ENCODE measurements at places on chromosomes 7 and 10.

DNA sequence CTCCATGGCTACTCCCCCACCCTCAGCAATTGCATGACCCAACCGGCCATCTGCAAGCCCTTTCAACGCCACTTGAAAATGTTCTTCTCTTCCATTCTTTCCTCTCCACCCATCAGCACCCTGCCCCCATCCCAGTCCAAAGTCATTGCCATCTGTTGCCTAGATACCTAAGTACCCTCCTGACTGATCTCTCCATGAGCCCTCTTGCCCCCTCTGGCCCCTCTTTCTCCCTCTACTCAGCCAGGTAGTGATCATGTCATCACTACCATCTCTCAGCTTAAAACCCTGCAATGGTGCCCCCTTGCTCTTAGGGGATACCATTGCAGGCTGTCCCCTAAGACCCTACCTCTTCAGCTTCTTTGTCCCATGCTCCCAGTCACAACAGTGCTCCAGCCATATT is 30.5 kb upstream of the BTRC start:
- DNase-seq = no peak

DNA sequence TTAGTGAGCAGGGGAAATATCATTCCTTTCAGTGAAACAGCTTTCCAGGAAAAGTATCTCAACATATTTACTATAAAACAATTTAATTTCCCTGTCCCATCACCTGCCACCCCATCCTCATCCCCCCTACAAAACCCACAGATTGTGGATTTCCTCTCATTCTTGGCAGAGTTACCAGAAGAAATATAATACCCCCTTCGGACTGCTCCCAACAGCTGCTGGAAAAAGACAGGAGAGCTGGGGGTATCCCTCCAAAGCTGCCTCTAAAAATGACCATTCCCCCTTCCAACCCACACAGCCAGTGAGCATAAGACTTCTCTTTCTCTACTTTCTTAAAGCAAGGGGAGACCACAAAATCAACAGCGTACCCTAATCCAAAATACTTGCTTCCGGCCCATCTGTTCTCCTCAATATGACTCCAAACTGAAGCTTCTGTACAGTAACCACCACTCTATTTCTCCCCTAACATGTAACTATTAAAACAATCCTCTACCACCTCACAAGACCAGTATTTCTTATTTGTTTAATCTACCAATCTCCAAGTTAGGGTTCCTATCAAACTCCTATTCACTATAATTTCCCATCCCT is 7.8 kb downstream of the FBXW4 start:
- no peak for DNase-seq

GRCh38 chr7:49297958-49298357 is 373.6 kb downstream of the CDC14C start:
- DNase-seq = no peak

DNA sequence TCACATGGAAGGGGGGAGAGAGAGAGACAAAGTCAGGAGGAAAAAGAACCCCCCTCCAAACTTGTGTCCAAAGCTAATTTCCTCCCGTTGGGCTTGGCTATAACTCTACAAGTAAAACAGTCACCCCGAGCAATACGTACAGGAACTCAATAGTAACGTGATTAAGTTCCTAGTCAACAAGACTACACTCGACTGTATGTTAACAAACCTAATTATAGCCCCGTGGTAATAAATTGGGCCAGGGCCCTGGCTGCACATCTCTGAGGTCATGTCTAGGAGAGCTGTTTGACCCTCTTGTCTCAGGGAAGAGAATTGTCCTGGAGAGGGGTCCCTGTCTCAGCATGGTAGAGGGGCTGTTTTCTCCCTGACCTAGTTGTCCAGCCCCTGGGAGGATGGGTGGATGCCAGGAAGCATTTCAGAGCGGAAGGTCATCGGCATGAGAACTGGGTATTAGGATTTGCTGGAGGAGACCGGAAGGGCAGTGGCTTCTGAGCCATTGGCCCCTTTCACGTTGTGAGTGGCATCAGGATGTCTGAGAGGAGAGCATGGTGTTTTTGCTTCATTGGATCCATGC is 60.2 kb upstream of the COMTD1 start:
- DNase-seq = peak; percentile 57

- no peak for DNase-seq
These were observed 4.2 kb downstream of the ELN start for GRCh38 chr7:74032191-74032490.

DNA sequence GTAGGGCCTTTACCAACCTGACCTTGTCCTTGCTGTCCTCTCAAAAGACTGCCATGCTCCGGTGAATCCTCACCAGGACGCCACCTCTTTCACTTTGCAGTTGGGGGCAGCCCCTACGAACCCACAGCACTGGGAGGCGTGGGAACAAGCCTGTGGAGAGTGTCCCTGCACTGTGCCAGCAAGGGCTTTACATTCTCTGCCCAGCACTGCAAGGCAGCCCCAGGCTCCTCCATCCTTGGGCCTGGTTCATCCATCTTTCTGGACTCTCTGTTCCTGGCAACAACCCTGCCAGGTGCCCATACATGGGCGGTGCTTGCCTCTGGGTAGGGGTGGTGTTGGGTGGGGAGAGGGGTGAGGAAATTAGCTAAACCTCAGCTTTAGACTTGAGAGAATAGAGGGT is 1.4 kb downstream of the CHAT start:
- peak; percentile 77 for DNase-seq

- no peak for DNase-seq
These were observed 9.6 kb downstream of the CH25H start for GRCh38 chr10:89197473-89197872.

DNA sequence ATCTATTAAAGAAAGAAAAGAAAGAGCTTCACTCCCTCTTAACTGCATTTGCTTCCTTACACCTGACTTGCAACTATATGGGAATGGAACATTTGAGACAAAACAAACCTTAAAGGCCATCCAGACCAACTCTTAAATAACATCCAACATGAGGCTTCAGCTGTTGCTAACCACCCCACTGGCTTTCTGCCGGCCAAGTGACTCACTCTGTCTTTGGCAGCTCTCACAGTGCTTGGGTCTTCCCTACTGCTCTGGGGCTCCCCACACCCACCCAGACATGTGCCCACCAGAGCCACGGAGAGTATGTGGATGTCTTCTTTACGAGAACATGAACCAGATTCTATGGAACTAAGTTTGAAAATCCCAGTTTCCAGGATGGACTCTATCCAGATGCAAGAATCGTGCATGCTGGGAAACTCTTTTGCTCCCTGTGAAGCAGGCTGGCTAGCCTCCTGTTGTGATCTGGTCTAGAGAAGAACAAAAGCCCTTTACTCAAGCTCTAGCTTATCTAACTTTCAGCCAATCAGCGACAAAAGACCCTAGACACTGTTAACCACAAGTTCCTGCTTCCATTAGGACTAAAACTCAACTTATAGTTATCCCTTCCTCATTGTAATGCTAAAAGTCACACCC is 245.7 kb downstream of the TCERG1L start:
- DNase-seq = no peak

GRCh38 chr10:31602541-31603234 is 283.7 kb downstream of the ZEB1 start:
- peak; percentile 76 for DNase-seq

DNA sequence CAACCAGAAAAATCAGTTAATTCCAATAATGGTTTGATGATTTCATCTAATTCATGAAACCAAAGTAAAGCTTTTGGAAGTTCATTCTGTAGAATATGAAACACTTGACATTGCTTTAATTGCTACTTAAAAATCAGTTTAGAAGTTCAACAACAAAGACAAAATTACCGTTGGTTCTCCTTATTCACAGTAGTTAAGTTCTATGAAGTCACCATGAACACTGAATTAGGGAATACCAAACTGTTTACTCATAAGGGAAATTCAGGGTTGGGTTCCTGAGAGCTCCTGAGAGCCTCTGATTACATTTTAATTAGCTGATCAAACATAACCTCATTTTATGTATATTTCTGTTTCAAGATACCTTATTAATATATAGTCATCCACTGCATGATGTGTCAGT is 46.2 kb downstream of the ZNF438 start:
- DNase-seq = no peak

- no peak for DNase-seq
These were observed 12.7 kb downstream of the CUL1 start for GRCh38 chr7:148711191-148712102.

GRCh38 chr10:117784776-117785175 is 242.2 kb downstream of the EMX2 start:
- DNase-seq = no peak

- no peak for DNase-seq
These were observed 32.1 kb upstream of the GTF2I start for GRCh38 chr7:74625446-74625845.

GRCh38 chr10:49362596-49363260 is 33.2 kb downstream of the DRGX start:
- peak; percentile 53 for DNase-seq

DNA sequence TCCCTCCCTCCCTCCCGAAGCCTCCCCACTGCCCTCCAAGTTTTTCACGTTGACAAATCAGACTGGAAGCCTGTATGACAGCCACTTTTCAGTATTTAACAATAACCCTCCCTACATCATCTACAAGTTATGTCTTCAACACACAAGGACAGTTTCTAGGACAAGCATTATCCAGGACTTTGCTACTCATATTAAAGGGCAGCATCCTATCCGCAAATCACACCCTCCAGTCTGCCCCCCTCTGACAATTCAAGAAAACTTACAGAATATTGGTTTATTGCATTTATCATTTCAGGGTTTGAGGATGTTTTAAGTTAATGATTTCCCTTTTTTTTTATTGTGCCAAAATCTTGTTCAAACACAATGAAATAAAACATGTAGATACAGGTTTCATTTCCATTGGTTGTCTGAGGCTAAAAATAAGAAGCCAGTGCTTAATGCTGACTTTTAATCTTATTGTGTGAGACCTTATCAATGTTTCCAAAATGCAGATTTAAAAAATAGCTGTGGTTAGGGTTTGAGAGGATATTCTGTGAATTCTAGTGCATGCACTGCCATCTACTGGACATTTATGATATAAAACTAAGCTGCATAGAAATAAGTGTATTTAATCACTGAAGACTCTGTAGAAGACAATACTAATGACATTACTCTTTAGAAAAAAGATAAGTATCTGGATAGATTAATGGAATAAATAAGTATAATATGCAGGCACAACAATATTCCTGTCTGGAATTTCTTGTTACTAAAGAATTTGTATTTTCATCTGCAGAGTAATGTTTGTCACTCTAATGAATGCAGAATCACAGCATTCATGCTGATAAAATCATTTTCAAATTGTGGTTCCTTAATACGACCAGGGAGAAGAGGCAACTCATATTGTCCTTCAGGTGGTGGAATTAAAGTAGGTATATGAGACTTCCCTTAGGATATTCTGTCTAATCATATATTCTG is 64.1 kb downstream of the CAV1 start:
- DNase-seq = no peak

GRCh38 chr10:22617516-22617915 is 96.9 kb downstream of the PIP4K2A start:
- DNase-seq = no peak

GRCh38 chr10:69865450-69865849 is 63.7 kb downstream of the COL13A1 start:
- DNase-seq = no peak

DNA sequence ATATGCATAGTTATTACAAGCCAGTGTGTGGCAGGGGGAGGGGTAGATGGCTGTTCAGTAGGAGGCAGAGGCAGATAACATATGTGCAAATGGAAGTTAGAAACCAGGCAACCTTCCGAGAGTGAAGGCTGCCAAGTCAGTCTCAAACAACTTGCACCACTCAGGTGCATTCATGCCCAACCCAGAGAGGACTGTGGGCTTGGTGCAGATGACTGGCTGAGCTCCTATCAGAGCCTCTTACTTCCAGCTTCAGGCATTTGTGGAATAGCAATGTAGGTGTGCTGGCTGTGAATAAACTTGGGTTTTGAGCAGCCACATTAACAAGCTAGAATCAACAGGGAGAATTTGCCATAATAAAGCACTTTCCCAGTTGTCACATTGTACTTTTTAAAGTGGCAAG is 789.8 kb downstream of the PHTF2 start:
- no peak for DNase-seq

- no peak for DNase-seq
These were observed 121.9 kb upstream of the C7orf33 start for GRCh38 chr7:148468700-148469098.

DNA sequence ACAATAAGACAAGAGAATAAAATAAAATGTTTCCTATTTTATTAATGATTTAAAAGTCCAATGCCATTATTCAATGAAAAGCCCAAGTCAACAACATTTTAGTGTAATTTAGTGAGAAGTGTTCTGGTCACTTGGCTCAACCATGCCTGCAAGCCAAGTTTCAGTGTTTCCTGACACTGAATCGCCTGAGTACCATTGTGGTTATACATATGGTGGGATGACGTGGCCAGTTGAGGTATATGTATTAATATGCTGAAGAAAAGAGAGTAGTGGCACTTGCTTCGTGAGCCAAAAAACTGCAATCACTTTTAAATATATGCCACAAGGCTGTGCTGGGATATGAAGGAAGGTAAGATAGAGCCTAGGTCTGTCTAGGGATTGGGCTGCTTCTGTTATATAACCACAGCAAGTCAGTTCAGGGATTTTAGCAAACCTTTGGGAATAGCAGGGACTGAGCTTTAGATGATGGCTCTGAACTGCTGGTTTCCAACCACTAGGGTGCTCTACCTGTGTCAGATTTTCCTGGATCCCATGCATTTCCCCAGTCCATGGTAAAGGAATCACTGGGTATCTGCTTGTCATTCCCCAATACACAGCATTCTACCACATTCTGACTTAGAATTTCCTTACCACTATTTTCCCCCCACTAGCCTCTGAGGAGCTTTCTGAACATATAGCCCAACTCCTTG is 214.0 kb upstream of the PRPS1L1 start:
- DNase-seq = no peak

- no peak for DNase-seq
These were observed 209.7 kb upstream of the TMEM196 start for GRCh38 chr7:19982841-19983835.

GRCh38 chr10:84308021-84308420 is 20.4 kb upstream of the CCSER2 start:
- DNase-seq = no peak

DNA sequence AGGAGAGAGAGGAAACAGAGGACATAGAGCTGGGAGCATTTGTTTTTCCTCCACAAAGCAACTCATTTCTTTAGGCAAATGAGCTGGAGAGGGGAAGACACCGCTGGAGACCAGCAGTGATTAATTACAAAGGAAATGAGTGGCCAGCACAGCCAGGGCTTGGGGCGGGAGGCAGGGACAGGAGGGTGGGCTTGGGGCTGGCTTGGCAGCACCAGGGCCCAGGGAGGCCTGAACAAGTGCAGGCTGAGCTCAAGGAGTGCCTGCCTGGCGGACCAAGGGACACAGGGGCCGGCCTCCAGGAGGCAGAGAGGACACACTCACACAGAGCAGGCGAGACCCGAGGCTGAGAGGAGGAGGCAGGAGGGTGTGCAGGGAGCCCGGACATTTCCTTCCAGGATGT is 149.0 kb upstream of the UNC5B start:
- no peak for DNase-seq

GRCh38 chr7:73824986-73825385 is 5.8 kb upstream of the CLDN4 start:
- no peak for DNase-seq

Measured in osteocyte (in vitro differentiated cells).